Glutamatergic neuron (in vitro differentiated cells): ENCODE measurements at places on chromosomes 3 and 15. TPM values are rescaled to one million over a fixed set of nuclear protein-coding genes. Genes with fewer than 3 reads are reported as not detected.

DNA sequence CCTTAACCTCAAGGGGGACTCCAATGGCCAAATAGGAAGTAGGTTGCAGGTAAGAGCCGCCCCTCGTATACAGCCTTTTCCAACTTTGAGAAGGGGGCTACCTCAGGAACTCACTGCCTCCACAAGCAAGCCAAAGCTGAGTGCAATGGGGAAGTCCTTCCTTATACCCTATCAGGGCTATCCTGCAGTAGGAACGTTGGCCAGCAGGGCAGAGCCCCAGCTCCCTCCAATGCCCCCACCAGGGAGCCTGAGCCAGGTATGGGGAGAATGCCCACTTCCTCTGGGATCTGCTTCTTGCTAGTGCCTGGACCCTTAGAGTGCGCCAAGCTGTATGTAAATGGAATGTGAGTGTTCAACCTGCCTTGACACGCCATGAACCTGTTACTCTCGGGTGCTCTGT is 16.3 kb downstream of the CACNA2D2 start:
- DNase-seq, result no peak

DNA sequence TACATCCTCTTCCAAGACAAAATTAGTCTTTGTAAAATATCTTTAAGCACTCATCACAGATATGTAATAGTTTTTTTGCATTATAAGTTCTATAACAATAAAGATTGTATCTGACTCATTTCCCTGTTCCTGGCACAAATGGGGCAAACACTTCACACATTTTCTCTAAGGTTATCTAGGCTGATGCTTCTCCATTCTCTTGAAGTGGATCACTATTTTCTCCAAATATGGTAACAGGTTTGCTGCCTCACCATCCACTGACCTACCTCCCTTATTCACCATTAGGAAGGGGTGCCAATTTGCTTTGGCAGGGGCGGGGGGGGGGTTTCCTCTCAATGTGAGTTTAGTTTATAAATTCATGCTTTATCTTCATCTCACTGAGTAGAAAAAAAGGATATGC is 767.7 kb upstream of the LMCD1 start:
- no peak for DNase-seq

Gene UBA7
- total RNA-seq, result 0.54 TPM

GRCh38 chr3:167253037-167253436 is 127.1 kb downstream of the ZBBX start:
- DNase-seq, result no peak

DNA sequence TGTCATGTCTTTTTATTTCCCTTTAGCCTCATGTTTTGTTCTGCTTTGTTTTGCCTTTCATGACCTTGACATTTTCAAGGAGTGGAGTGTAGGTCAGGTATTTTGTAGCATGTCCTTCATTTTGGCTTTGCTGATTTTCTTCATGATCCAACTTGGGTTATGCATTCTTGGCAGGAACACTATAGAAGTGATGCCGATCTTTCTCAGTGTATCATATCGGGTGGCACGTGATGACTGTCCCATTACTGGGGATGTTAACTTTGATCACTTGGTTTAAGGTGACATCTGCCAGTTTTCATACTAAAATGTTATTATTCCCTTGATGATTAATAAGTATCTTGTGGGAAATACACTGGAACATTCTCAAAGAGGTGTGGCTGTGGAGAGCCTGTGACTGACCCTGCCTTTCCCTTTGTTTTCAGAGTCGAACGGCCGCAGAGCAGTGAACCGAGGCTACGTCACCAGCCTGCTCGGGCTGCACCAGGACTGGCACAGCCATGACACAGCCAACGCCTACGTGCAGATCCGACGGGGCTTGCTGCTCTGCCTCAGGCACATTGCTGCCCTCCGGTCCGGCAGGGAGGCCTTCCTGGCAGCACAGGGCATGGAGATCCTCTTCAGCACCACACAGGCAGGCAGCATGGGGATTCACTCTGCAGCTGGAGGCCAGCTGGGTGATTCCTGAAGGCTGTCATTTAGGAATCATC is 167.7 kb downstream of the AGBL1 start:
- no peak for DNase-seq

Gene DET1
- total RNA-seq, result 8.8 TPM

DNA sequence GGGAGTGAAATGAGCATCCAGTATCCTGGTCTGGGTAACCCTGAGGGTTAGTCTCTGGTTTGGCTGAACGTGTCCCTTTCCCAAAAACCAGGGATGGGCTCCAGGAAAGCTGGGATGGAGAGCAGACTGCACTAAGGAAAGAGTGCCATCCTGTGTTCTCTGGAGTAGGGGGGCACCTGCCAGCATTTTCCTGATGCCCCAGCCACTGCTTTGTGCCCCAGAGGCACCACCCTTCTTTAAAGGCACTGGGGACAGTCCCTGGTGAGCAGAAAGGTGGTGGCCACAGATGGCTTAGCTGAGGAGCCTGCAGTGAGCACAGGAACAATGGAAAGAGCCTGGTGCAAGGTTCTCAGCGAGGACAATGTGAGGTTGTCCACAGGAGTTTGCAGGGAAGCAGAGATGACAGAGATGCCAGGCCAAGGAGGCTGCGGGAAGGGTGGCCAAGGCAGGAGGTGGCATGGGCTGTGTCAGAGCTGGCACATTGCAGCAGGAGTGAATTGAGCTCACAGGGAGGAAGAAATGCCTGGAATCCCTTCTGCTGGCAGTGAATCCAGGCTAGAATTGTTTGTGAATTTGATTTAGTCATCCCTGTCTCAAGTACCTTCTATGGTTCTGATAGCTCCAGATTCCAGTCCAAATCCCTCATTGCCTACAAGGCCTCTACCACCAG is 39.9 kb downstream of the AMOTL2 start:
- DNase-seq, result no peak

GRCh38 chr15:74869726-74870407 is 3.3 kb downstream of the SCAMP2 start:
- DNase-seq, result no peak
